AG04450 (cell line): ENCODE measurements at places on chromosomes 11 and 22. TPM values are rescaled to one million over a fixed set of nuclear protein-coding genes. Genes with fewer than 3 reads are reported as not detected.

DNA sequence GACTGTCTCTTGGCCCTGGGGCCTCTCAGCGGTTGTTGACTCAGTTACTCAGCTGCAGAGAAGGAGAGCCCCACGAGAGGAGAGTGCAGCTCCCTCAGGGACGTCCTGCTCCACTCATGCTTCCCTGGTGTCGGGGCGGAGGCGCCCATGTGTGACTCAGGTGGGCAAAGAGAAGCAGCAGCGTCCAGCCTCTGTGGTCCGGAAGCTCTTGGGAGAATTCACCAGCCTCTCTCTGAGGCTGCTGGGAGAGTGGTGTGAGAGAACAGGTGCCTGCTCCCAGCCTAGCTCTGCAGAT is 25.7 kb downstream of the GLB1L2 start:
- DNase-seq, result no peak

DNA sequence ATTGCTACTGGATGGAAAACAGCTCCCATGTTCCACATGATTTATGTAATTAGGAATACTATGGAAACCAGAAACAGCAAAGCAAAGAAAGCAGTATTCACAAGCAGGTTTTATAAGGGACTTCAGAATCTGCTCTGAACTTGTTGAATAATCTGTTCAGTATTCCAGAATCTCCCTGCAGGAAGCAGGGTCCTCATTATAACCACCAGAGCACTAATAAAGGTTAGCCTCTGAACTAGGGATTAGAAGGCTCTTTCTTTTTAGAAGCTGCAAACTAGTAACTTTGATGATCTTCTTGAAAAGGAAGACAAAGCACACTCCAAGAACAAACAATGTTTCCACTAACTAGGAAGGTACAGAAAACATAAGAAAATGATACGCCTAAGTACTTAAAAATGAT is 125.8 kb downstream of the DCDC1 start:
- no peak for DNase-seq

DNA sequence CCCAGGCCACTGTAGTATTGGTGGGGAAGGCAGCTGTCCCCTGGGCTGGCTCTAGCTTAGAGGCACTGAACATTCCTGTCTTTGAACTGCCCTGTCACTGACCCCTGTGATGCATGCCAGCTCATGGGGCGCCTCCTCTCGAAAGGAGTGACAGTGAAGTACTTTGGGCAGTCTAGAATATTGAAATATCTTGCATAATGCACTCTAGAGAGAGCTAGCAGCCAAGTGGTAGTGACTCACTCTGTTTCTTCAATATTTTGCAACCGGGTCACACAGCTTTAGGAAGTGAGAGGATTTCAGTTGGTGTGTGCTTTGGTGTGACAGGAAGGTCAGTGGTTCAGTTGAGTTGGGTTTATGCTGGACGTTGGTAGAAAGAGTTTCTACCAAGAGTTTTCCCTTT is 35.5 kb upstream of the ST14 start:
- peak; percentile 30 for DNase-seq

DNA sequence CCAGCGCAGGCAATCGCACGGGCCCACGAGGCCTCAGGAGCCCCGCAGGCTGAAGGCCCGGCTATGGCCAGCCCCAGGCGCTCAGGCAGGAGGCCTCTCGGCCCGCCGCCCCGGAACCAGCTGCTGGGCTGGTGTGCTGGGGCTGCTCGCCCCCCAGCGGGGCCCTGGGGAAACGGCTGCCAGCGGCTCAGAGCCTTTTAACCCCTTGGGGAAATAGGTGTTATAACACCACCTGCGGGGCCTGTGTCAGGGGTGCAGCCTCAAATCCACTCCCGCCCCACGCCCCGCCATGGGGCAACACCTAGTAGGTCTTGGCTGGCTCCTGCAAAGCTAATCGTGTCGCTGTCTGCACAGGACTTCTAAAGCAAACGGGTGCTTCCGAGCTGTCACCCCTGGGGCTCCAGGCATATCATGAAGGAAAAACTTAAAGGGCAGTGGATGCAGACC is 237.4 kb downstream of the TTC28 start:
- no peak for DNase-seq

GRCh38 chr11:73189723-73190556 is 28.1 kb upstream of the P2RY2 start:
- no peak for DNase-seq

DNA sequence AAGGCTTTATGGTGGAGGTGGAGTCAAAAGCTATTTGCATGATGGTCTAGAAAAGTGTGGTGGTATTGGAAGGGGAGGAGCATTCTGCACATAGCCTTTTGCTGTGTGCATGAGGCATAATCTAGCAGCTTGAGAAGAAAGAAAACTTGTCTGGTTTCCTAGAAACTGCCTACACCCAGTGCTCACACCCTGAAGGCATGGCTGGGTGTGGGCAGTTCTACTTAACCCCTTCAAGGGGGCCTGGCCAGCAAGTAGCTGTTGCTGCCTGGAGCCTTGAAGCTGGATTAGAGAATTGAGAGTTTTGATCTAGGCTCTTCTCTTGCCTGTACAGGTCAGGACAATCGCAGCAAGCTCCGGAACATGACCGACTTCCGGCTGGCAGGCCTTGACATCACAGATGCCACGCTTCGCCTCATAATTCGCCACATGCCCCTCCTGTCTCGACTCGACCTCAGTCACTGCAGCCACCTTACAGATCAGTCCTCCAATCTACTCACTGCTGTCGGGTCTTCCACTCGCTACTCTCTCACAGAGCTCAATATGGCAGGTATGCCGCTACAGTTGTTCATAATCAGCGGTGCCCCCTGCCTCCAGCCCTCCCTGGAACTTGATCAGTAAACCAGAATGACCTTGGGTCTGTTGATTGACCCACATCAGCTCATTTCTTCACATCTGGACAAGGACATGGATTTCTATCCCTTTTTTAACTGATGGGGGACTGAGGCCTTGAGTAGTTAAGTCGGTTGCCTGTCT is 12.2 kb upstream of the GRK2 start:
- no peak for DNase-seq

DNA sequence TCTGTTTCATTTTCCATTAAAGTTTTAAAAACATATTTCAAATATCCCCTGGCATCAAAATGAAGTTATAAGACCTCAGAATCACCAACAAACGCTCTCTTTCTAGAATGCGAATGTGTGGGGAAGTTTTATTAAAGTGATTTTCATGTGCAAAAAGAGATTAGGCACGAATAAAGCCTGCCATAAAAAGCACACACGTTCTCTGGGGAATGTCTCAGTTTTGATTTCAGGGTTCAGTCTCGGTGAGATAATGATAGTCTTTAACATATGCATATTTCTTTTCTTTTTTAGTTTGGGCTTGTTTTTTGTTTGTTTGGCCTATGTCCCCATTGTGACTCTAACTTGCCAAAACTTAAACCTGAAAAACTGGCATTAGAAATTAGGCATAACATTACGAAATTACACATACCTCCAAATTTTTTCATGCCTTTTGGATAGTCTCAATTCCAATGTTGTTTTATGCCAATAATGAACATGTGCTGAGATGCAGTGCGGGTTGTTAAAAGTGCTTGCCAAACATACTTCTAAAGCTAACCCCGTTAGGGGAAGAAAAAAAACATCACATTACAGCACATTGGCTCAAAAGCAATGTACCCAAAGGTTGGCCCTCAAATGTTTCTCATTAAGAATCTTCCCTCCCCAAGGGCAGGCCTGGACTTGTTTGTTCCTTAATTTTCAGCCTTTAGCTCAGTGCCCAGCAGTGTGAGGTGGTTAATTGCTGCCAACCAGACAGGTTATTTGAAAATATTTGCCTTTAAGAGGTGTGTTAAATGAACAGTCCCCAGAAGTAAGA is 33.2 kb upstream of the FBLN1 start:
- DNase-seq, result no peak

GRCh38 chr11:7564803-7565202 is 51.0 kb downstream of the PPFIBP2 start:
- no peak for DNase-seq

DNA sequence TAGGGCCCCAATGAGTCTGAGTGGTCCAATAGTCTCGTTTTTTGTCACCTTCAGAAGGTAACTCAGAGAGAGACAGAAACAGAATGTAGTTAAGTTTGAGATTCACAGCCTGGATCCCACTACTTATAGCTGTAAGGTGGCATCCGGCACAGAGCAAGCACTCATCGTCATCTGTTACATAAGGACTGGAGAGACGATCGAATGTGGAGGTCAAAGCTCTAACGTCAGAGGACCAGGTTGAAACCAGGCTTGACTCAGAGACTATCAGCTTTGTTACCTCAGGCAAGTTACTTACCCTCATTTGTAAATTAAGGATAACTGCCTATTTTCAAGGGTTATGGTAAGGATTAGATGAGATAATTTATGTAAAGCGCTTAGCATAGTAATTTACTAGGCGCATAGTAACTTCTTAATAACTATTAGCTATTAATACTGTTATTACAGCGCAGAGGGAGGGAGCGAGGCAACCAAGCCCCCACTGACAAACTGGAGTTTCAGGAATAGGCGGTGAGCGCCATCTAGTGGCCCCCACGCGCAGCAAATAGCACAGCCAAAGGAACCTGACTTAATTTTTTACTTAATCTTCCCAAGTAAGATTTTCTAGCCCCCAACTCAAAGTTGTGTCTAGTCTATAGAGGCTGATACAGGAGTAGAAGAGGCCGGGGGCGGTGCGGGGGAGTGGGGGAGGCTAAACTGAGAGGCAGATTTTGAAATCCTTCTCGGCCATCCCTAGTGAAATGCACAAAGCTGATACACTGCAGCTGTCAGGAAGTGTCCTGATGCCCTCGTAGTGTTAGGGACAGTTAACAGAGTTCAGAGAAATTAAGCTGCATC is 29.0 kb upstream of the API5 start:
- DNase-seq, result no peak

DNA sequence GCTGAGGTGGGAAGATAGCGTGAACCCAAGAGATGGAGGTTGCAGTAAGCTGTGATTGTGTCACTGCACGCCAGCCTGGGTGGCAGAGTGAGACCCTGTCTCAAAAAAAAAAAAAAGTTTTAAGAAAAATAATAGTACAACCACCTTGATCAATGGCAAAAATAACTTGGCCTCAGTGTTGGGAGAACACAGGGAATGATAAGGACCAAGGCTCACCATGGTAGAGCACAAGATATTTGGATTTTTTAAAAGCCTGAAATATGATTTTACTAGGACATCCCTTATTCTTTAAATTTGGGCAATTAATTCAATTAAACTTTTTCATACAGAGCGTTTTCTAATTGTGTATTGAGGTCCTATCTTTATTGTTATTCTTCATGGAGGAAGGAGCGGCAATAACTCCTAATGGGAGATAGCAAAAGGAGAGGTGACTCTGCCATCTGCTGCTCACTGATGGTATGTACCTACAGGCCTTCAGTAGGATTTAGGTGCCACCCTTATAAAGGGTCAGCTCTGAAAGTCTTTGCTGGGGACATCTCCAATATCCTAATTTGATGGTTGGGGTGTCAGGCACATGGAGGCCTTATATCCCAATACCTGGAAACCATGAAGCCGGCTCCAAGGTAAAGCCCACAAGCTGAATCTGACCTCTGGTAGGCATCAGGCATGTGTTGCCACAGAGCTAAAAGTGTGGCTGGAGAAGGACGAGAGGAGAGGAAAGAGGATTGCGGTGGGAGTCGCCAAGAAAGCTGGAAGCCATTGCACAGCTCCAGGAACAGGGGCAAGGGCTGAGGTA is 21.9 kb upstream of the POLD3 start:
- DNase-seq, result no peak

DNA sequence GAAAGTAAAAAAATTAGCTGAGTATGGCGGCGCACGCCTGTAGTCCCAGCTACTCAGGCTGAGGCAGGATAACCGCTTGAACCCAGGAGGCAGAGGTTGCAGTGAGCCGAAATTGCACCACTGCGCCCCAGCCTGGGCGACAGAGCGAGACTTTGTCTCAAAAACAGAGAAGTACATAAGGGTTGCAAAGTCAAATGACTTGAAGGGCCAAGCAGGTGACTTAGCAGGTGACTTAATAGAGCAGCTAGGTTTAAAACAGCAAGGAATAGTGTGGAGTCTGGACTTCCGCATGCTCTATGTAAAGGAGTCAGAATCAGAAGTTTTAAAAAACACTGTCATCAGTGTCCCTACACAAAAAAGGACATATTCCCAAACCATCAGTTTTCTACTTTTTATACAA is 31.7 kb downstream of the EP300 start:
- DNase-seq, result no peak

Gene MFNG
- 0.04 and 0.06 TPM in 2 replicates for polyA plus RNA-seq

Gene TP53AIP1
- polyA plus RNA-seq, result not detected in 2 replicates
